DMS79 (cell line): ENCODE measurements at places on chromosomes 5 and 9.

DNA sequence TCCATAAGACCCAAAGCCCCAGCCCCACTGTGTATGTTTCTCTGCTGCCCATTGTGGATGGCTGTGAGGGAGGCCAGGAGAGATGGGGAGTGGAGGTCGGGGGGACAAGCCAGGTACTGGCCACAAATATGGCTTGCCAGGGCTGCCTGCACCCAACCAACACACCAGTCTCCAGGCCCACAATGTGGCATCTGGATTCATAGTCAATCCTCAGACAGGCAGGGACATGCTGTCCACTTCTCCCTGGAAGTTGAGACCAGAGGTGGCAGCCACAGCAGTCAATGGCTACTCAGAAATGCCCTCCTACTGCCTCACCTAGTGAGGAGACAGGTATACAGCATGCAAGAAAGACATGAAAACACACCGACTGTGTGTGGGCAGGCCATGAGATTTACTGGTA is 61.2 kb upstream of the SLC25A51 start:
- no peak for DNase-seq

DNA sequence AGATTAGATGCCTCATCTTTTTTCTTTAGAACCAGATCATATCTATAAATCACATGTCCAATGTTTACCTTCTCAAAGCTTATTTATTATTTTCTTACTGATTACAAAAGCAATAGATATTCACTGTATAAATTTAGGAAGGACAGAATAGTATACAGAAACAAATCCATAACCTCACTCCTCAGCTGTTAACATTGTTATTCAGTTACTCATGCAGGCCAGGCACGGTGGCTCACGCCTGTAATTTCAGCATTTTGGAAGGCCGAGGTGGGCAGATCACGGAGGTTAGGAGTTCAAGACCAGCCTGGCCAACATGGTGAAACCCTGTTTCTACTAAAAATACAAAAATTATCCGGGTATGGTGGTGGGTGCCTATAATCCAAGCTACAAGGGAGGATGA is 15.3 kb downstream of the STOM start:
- DNase-seq: no peak

GRCh38 chr5:166341740-166342337 is 1949.6 kb upstream of the WWC1 start:
- no peak for DNase-seq

DNA sequence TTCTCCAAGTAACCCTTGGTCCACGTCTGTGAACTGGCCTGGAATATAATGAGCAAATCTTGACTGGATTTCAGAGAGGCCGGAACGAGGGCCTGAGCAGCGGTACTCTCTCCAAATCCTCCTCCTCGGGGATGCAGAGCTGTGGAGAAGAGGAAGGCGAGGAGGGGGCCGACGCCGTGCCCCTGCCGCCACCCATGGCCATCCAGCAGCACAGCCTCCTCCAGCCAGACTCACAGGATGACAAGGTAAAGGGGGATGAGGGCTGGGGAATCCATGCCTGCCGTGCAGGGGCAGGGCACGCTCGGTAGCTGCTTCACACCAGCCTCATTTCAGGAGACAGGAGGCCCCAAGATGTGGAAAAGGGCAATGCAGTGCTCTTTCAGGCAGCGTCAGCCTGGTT is 118.9 kb upstream of the OTULINL start:
- no peak for DNase-seq

GRCh38 chr5:115423541-115423940 is 121.0 kb downstream of the FEM1C start:
- no peak for DNase-seq

DNA sequence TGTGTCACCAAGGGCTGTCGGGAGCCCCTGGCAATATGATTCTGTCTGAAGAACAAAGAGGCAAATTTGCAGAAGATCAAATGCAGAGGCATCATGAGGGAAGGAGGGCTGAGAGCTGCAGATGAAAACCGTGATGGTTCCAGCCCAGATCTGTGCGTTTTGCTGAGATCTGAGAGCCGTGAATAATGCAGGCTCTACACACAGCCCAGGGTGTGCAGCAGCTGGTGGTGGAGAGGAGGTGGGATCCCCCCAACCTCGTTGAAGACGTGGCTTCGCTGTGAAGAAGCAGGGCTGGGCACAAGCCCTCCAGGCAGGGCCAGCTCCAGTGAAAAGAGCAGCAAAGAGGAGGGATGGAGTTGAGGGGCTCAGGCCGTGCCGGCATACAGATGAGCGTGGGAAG is 75.5 kb downstream of the TSPAN17 start:
- DNase-seq: no peak

- no peak for DNase-seq
These were observed 42.2 kb downstream of the FGD3 start for GRCh38 chr9:92989561-92989960.

DNA sequence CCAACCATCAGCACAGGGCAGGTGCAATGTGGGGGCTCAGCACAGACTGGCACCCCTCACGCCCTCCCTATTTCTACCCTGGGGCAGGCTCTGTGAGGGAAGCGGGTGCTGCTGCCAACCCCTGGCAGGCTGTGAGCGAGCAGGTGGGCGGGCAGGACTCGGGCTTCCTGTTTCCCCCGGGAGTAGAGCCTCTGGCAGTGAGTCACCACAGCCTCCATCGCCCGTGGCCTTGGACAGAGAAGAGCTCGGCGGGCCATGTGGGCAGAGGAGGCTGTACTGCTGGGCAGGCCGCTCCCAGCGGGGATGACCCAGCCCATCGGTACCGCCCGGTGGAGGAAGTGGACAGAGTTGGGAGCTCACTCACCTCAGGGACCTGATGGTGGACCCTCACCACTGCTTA is 16.6 kb downstream of the KCNT1 start:
- DNase-seq: no peak

DNA sequence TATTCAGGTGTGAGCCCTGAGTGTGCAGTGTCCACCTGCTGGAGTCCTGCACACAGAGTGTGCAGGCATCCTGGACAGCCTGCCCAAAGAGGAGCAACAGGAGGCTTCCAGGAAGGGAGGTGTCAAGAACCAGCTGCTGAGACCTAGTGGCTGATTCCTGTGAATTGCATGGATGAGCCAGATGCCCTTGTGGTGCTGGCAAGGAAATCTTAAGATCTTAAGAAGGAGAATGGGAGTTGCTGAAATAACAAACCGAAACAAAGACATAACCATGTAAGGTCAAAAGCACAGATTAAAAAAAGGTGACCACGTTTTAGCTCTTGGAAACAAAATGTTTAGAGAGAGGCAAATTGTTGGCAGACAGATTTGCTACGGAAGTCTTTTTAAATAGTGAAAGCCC is 29.3 kb upstream of the RPS23 start:
- no peak for DNase-seq

- no peak for DNase-seq
These were observed 1.6 kb downstream of the BRINP1 start for GRCh38 chr9:119367683-119368075.

- DNase-seq: no peak
These were observed 91.0 kb downstream of the SNX18 start for GRCh38 chr5:54608423-54609085.

- no peak for DNase-seq
These were observed 25.6 kb downstream of the TMEFF1 start for GRCh38 chr9:100498592-100498991.

DNA sequence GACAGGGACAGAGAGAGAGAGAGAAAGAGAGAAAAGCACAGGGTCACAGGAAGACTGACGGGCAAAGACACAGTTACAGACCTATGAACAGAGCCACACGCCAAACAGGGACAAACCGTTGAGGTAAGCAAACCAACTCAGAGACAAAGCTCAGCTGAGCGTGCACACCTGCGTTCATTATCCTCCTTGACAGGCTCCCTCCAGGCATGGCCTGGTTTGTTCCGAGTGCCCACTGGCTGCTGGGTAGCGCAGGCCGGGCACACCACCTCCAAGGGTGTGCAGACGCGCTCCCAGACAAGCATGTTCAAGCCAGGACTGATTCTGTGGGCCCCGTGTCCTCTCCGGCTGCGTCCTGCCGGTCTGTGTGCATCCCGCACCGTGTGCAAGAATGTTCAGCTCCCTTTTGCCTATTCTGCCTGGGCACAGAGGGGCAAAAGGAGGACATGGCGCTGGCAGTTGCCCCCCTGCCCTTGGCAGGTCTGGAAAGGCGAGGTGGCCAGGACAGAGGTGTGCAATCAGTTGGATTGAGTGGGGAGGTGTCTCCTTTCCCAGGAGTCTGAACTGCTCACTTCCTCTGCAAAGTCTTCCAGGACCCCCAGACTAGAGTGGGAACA is 467 bp upstream of the SMIM32 start:
- DNase-seq: no peak

GRCh38 chr9:24011009-24011717 is 185.1 kb upstream of the ELAVL2 start:
- DNase-seq: no peak

DNA sequence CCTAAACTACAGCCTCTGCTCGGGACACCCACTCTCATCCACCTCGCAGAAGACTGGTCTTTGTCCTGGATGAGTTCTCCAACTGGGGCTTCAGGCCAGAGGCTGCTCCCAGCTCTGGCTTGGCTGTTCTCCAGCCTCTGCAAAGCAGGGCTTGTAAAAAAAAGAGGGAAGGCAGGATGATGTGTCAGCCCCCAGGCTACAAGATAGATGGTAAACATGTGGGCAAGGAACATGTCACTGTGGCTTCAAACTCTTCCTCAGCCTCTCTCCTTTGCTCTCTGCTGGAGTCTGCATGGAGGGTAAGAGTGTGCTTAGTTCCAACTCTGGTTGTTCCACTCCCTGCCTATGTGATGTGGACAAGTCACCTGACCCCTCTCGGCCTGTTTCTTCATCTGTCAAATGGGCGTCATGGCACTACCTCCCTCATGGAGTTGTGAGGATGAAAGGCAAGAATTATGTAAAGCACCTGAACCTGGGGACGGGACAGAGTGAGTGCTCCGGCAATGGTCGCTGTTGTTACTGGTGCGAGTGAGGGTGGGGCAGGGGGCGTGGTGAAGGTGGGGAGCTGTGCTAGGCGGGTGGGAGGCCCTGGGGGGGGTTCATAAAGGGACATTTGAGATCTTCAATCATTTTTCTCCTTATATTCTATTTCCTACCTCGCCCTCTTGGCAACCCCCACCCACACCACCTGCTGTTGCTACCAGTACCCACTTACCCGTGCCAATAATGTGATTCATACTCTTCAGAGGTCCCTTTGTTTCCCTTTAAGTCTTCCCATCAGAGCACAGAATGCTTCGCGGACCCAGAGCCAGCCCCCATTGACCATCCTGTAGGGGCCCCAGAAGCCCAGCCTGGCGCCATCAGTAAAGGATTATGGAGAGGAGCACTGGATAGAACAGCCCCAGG is 6.8 kb upstream of the ZNF79 start:
- no peak for DNase-seq

- DNase-seq: no peak
These were observed 424 bp downstream of the HNRNPA0 start for GRCh38 chr5:137753691-137754187.

DNA sequence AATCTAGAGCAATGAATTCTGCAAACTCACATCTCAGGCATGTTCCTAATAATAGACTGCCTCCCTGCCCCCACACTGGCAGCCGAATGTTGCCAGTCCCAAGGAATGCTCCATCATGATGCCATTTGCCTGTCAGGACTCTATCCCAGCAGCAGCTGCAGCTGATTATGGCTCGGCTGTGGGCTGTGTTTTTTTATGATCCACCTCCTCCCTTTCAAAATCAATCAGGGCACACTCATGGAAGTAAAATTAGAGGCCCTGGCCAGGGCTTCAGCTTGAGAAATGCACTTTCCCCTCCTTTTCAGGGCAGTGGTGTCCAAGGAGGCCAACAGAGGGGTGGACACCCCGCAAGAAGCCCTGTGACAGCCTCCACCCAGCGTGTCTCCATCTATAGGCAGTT is 176.7 kb upstream of the S1PR3 start:
- no peak for DNase-seq

DNA sequence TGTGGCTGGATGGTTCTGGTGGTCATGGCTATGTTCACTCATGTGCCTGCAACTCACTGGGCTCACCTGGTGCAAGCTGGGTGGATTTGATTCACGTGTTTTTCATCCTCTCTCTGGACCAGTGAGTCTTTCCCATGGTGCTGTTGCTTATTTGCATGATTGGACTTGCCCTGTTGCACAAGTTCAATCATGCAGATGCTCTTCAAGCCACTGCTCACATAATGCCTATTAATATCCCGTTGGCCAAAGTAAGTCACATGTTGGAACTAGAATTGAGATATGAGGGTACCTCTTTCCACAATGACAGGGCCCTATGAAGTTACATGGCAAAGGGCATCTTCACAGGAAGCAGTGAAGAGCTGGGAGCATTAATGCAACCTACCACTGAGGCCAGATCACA is 26.5 kb upstream of the MROH2B start:
- no peak for DNase-seq

GRCh38 chr9:105339849-105340248 is 95.4 kb downstream of the SLC44A1 start:
- DNase-seq: no peak

- no peak for DNase-seq
These were observed 158.8 kb downstream of the TMEM161B start for GRCh38 chr5:88109818-88110217.

- no peak for DNase-seq
These were observed 96.4 kb downstream of the PSAT1 start for GRCh38 chr9:78393340-78393739.

DNA sequence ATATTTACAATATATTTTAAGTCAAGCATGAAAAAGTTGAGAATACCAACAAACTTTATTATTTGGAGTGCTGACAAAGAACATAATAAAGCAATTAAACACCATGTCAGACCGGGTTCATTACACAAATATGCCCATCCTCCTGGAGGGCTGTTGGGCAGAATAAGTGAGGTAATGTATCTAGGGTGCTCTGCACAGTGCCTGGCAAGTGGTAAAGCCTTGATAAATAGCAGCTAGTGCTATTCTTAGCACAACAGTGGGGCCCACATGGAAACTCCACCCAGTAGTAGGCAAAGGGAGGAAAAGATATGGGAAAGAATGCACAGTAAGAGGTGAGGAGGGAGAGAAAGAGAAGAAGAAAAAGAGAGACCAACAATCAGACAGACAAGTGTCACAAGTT is 97.7 kb downstream of the SLC1A3 start:
- no peak for DNase-seq

DNA sequence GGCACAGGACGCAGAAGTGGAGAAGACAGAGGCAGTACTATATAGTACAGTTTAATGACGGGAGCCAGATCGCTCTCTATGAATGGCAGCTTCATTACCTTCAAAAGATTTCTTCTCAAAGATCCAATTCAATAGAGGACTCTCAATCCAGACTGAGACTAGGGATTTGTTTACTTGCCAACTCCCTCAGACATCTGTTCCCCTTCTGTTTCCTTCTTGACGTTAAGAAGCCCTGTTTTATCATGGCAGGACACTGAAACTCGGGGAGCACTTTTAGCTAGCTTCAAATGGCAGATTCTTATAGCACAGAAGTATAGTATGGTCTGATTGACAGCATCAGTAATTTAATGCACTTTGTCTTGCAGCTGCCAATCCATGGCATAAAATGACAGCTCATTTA is 747.3 kb upstream of the C9orf72 start:
- DNase-seq: no peak

- DNase-seq: no peak
These were observed 59.7 kb upstream of the GARNL3 start for GRCh38 chr9:127204771-127205470.

- DNase-seq: no peak
These were observed 7.5 kb downstream of the RPS14 start for GRCh38 chr5:150441813-150442698.

GRCh38 chr5:145110834-145111233 is 724.3 kb downstream of the PRELID2 start:
- no peak for DNase-seq

GRCh38 chr5:122394284-122394930 is 82.4 kb downstream of the SNCAIP start:
- DNase-seq: no peak
